AG10803 (cell line): ENCODE measurements at places on chromosomes 5 and 9.

DNA sequence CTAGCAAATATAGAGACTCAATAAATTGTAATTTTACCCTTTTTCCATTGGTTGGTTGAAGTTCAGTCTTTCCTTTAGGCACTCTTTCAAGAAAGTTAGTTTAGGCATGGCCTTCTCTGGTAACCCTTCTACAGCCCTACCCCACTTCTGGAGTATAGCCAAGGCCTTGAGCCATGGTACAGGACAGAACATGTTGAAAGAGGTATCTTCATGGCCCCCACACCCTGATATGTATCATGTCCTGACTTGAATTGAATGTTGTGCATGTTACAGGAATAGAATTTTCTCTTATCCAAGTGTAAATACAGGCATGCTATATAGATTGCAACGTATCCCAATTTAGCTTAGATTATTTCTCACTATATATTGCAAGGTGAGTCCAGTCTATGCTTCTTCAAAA, 175.6 kb downstream of the CD180 start:
- DNase-seq, result no peak

DNA sequence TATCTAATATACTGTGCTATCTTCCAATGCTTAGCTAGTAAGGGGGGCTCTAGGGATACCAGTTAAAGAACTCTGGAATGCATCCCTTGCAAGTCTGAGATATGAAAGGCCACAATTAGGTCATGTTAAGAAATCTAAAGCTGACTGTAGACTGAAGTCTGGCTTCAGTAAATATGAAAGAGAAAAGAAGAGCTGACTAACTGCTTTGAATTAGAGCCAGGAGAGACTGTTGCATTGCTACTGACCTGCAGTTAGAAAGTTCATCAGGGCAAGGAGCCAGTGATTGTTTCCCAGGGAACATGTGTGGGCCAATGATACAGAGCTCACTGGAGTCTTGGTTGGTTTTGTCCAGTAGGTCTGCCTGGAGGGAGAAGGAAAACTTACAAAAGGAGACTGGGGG, 472.1 kb upstream of the TNC start:
- DNase-seq, result peak; percentile 98

- DNase-seq, result no peak
Observed at GRCh38 chr5:95084757-95085156, 200.1 kb downstream of the MCTP1 start.

- DNase-seq, result no peak
Observed at GRCh38 chr5:4275232-4275631, 679.6 kb downstream of the IRX1 start.

DNA sequence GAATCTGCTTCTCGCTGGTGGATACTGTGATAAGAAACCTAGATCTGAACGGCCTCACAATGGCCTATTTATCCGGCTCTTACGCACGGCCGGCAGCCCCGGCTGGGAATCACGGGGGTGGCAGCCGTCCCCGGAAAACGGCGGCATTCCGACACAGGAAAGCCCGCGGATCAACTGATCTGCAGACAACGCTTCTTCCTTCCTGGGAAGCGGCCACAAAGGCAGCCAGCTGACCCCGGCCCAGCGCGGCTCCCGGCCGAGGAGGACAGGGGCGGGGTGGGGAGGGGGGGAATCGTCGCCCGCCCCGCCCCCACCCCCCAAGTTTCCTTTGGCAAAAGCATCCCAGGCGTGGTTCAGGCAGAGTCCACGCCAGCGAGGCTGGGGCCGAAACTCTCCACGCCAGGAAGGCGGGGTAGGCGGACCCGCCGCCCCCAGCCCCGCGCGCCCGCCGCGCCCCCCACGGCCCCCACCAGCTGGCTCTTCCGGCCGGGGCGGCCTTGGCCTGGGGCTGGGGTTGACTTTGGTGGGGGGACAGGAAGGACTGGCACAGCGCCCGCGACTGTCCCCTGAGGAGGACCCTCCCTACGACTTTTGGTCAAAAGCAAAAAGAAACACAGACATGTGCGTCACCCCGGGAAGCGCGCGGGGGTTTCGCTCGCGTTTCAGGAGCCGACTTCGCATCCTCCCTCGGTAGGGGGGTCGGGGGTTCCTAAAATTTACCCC, 247.7 kb upstream of the ANKRD55 start:
- DNase-seq, result peak; percentile 44

DNA sequence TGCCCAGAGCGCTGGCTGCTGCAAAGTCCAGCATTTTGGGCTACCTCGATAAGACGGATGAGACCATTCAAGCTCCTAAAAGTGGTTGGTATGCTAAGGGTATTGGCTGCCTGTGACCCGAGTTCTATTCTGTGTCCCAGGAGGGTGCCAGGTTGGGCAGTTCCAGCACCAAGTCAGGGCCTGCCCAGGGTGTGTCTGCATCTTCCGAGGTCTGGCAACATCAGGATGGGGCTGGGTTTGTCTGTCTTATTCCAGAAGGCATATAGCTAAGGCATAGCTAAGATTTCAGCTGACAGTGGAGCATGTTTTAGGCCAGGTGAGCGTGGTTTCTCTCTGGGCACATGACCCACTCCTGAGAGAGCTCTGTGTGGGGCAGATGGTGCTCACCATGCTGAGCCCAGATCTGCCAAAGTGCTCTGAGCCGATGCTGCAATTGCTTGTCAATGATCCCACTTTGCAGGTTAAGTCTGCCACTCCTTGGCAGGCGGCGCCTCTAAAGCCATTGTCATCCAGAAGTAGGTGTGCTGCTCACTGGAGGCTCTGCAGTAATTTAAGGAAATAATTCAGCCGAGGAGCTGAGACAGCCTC, 7.8 kb downstream of the SLC9A3 start:
- DNase-seq, result no peak

GRCh38 chr9:75183306-75183705, 95.0 kb downstream of the OSTF1 start:
- DNase-seq, result no peak

DNA sequence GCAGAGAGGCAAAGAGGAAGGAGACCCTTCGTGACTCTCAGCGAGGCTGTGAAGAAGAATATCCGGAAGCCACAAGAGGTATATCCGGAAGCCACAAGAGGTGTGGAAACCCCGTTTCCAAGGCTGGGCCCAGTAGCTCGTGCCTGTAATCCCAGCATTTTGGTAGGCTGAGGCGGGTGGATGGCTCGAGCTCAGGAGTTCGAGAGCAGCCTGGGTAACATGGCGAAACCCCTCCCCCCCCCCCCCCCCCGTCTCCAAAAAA, 612 bp upstream of the BBLN start:
- no peak for DNase-seq

- DNase-seq, result no peak
Observed at GRCh38 chr9:133426011-133426410, 3.8 kb downstream of the ADAMTS13 start.
